Muscle of arm (tissue), 14 donors: ENCODE measurements at places on chromosomes 1 and 21. TPM values are rescaled to one million over a fixed set of nuclear protein-coding genes. Genes with fewer than 3 reads are reported as not detected.
A peak's percentile ranks its signal among the peaks of the same experiment; 100 is the strongest.

ARTN gene
- 1.5 TPM for polyA plus RNA-seq

TPTE gene
- not detected for polyA plus RNA-seq

RAB3B gene
- polyA plus RNA-seq = 0.37 TPM

RASAL2 gene
- 14.4 TPM for polyA plus RNA-seq

NGF gene
- 11.4 TPM for polyA plus RNA-seq

OR11L1 gene
- polyA plus RNA-seq = not detected

OR6N1 gene
- not detected for polyA plus RNA-seq

P3R3URF gene
- polyA plus RNA-seq = not detected

- no peak for DNase-seq
Observed at GRCh38 chr1:206863266-206863665, 2.2 kb upstream of the IL20 start.

DNA sequence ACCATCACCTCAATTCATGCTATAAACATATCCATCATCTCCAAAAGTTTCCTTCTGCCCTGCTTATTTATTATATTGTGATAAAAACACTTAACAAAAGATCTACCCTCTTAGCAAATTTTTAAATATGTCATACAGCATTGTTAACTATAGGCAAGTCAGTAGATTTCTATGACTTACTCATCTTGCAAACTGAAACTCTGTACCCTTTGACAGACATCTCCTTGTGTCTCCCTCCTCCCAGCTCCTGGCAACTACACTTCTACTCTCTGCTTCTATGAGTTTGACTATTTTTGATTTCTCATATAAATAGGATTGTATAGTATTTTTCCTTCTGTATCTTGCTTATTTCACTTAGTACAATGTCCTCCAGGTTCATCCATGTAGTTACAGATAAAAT, 174.8 kb downstream of the TNFSF18 start:
- no peak for DNase-seq

GRCh38 chr1:213987927-213988506, at the start of gene PROX1:
Gene PROX1 (plus strand): TSS chr1:213987973. CDS start chr1:213996536, 8,563 bp downstream.
- peak; percentile 92 for DNase-seq

- DNase-seq = no peak
Observed at GRCh38 chr1:89200663-89201062, 1.9 kb upstream of the GBP4 start.

- peak; percentile 31 for DNase-seq
Observed at GRCh38 chr1:44294588-44295007, 60.5 kb downstream of the ERI3 start.

- DNase-seq = no peak
Observed at GRCh38 chr1:26020330-26020768, 1.2 kb upstream of the EXTL1 start.

DNA sequence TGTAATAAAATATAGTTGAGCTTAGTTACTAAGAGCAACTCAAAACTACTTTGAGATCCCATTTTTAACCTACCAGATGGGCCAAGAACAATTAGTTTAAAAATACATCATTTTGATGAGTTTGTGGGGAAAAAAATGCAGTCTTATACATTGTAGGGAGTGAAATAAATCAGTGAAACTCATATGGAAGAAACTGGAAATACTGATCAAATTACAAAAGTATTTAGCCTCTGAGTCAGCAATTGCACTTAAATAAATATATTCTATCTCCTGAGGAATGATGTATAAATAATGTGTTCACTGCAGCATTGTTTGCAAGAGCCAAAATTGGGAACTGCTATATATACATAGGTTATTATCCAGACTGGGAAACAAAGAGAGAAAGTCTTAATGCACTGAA, 4.6 kb upstream of the SMCP start:
- no peak for DNase-seq

DNA sequence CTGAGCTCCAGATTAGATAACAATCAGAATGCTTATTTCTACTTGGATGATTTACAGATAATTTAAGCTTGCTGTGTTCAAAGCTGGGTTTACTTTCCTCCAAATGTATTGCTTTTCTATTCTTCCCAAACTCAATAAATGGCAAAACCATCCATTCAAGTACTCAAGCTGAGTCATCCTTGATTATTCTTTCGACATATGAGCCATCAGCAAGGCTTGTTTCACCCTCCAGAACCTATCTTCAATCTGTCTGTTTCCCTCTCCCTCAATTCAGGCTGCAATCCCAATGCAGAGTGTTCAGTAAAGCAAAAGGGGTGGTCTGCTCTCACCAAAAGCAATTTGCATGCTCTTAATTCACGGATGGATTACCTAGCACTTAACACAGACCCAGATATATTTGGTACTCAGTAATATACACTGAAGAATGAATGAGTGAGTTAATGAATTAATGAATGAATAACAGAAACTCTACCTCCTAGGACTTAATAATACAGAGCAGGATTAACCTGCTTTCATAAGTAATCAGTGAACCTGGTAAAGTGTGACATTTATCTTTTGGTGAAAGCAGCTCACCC, 41.9 kb downstream of the DDR2 start:
- DNase-seq = no peak

- DNase-seq = peak; percentile 34
Observed at GRCh38 chr1:75616436-75617433, 5.8 kb upstream of the SLC44A5 start.
